ENCODE measurements at places on chromosomes 1 and 21. TPM values are rescaled to one million over a fixed set of nuclear protein-coding genes. Genes with fewer than 3 reads are reported as not detected.

The TRIM58 gene
- total RNA-seq, result 0.60 TPM

The TNNT2 gene
- 5,317 TPM for total RNA-seq

The S100B gene
- 41.0 TPM for total RNA-seq

The CD160 gene
- 0.21 TPM for total RNA-seq

The TNFSF18 gene
- total RNA-seq, result 0.15 TPM

DNA sequence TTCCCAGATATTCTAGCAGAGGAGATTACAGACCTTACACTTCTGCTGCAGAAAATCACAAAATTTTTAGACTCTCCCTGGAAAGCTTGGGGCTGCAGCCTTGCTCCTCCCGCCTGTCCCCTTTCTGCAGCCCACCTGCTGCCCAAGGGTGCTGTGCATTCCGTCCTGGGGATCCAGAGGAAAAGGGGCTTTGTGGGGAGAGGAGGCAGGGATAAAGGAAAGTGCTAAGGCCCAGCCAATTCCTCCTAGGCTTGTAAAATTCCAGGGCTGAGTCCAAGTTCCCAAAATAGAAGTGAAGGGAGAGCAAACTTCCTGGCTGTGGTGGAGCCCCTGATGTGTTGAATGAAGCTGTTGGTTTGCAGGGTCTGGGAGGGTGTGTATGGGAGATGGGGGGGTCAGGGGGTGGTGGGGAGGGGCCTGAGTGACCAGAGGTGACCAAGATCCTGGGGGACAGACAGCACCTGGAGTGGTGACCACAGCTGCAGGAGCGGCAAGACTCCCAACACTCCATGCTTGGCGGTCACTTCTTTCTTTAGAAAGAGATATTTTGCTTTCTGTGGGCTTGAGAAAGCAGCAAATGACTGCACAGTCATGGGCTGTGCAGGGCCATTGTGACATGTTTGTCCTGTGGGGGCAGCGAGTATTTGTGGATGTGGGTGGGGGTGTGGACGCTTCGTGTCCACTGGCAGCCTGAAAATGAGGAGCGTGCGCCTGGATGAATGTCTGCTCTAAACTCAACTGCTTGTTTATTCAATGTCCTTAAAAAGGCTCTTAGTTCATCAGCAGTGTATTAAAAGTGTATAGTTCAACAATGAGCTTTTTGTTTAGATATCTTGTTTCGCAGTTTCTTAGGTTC is 68.4 kb downstream of the TLR5 start:
- no peak for DNase-seq

DNA sequence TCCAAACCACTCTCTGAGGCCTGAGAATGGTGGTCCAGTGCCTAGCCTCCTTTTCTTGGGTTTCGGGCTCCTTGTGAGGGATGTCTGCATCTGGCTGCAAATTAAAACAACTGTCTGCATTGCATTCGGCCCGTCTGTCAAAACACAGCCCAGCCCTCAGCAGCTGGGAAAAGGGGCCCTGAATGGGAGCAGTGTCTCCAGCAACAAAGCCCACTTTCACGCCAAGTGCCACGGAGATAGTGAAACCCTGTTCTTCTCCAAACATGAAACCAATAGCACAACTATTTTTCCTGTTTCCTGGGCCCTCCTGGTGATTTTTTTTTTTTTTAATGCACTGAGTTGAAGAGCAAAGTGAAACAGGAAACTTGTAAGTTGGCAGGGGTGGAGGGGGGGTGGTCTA is 138.4 kb downstream of the PLXNA2 start:
- DNase-seq, result no peak

DNA sequence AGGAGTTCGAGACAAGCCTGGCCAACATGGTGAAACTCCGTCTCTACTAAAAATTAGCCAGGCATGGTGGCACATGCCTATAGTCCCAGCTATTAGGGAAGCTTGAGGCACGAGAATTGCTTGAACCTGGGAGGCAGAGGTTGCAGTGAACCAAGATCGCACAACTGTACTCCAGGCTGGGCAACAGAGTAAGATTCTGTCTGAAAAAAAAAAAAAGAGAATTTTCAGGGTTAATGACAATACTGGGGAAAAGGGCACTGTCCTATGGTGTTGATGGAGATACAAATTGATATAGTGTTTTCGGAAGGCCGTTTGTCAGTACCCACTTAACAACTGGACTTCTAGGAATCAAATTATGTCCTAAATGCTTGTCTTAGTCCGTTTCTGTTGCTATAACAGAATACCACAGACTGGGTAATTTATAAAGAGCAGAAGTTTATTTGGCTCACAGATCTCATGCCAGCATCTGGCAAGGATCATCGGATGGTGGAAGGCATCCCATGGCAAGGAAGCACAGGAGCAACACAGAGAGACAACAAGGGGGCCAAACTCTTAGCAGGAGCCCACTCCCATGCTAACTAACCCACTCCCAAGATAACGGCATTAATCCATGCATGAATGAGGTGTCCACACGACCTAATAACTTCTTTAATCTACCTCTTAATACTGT is 41.3 kb downstream of the ZBTB8A start:
- DNase-seq, result no peak

DNA sequence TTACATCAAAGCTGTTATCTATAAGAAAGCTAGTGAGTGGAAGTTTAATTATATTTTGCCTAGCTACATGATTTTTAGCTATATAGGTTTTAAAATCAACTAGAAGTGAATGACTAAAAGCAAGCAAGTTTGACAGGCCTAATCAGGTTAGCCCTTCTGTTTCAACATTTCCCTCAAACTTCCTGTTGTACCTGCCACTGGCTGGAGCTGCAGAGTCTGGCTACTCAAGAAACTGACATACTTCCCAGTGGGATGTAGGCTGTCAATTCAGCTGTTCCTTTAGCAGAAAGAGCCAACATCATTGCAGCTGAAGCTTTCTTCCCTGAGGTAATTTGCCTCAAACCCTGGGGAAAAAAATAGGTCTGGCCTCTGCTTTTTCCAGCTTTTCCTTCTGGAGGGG is 87.1 kb upstream of the TNR start:
- DNase-seq, result no peak

DNA sequence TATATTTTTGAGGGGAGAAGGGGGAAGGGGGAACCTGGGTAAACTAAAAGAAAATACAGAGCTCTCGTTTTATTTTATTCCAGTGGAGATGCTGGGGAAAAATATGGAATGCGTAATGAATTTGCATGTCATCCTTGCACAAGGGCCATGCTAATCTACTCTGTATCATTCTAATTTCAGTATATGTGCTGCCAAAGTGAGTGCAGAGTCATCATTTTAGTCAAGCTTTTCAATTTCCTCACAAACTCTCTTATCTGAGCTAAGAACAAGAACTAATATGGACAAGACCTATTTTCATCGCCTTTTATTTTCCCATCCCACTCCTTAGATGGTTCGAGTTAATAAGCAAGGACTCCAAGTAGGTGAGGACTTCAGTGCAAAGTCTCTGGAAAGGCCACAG is 13.2 kb downstream of the ADORA3 start:
- no peak for DNase-seq

- DNase-seq, result no peak
Measured at GRCh38 chr1:111958851-111959250, 30.6 kb downstream of the KCND3 start.

- DNase-seq, result no peak
Measured at GRCh38 chr1:37730376-37730775, 34.5 kb downstream of the EPHA10 start.

- DNase-seq, result no peak
Measured at GRCh38 chr1:222339376-222339947, 208.4 kb downstream of the HHIPL2 start.

- DNase-seq, result no peak
Measured at GRCh38 chr1:42170779-42171621, 6.5 kb upstream of the GUCA2A start.
